ENCODE measurements at places on chromosomes 5 and 9. TPM values are rescaled to one million over a fixed set of nuclear protein-coding genes. Genes with fewer than 3 reads are reported as not detected.

SEMA6A gene
- total RNA-seq: 207 TPM

LEAP2 gene
- total RNA-seq: 0.94 TPM

WDR38 gene
- total RNA-seq: not detected

FAM221B gene
- total RNA-seq: not detected

GZMA gene
- total RNA-seq: not detected

HARS1 gene
- 46.6 TPM for total RNA-seq

C5 gene
- 1.0 TPM for total RNA-seq

FGF10 gene
- total RNA-seq: 2.1 TPM

GALNT12 gene
- total RNA-seq: 11.4 TPM

PPP1R2B gene
- not detected for total RNA-seq

SLIT3 gene
- total RNA-seq: 0.97 TPM

ADAMTSL2 gene
- total RNA-seq: 0.70 TPM

PCDHGA1 gene
- total RNA-seq: not detected

SLC28A3 gene
- not detected for total RNA-seq

PCDHGB5 gene
- not detected for total RNA-seq

FOXD1 gene
- 2.6 TPM for total RNA-seq

PCDHGB3 gene
- total RNA-seq: 0.26 TPM

FOXD4L4 gene
- total RNA-seq: not detected

SPRY4 gene
- total RNA-seq: 71.7 TPM

OR13D1 gene
- total RNA-seq: not detected

CFAP157 gene
- total RNA-seq: not detected

GMCL2 gene
- not detected for total RNA-seq

GFI1B gene
- total RNA-seq: not detected

GRPEL2 gene
- total RNA-seq: 36.1 TPM

CCDC192 gene
- total RNA-seq: 1.1 TPM

NUTM2F gene
- not detected for total RNA-seq

SGCD gene
- 0.04 TPM for total RNA-seq

PLCXD3 gene
- 0.38 TPM for total RNA-seq

ROPN1L gene
- not detected for total RNA-seq

PCDHGA9 gene
- total RNA-seq: 0.04 TPM

PCDHGA6 gene
- not detected for total RNA-seq

ABO gene
- total RNA-seq: not detected

CAPSL gene
- total RNA-seq: not detected

Measured in H7 (cell line).